Central memory CD8-positive, alpha-beta T cell (primary cell): ENCODE measurements at places on chromosomes 1 and 21.

- DNase-seq: no peak
Observed at GRCh38 chr1:1025730-1026129, 5.8 kb downstream of the AGRN start.

- DNase-seq: no peak
Observed at GRCh38 chr1:54643736-54644135, 2.1 kb downstream of the MROH7 start.

- DNase-seq: no peak
Observed at GRCh38 chr1:115910231-115910630, 66.1 kb upstream of the SLC22A15 start.

DNA sequence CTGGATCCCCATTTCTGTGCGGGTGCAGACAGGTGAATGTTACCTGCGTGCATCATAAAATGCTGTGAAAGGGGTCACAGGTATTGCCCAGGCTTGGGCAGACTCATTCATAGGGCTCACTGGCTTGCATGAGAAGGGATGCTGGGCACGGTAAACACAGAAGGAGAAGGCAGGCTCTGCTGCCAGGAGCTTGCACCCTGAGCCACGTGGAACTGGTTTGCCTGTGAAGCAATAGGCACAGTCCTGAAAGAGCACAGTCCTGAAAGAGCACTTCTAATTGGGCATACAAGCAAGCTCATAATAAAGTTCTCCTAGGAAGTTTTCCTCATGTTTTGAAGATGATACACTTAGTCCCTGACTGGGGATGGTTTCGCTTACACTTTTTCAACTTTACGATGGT lies 40.9 kb downstream of the GALNT2 start:
- no peak for DNase-seq

- no peak for DNase-seq
Observed at GRCh38 chr1:233704170-233704897, 90.4 kb downstream of the KCNK1 start.

DNA sequence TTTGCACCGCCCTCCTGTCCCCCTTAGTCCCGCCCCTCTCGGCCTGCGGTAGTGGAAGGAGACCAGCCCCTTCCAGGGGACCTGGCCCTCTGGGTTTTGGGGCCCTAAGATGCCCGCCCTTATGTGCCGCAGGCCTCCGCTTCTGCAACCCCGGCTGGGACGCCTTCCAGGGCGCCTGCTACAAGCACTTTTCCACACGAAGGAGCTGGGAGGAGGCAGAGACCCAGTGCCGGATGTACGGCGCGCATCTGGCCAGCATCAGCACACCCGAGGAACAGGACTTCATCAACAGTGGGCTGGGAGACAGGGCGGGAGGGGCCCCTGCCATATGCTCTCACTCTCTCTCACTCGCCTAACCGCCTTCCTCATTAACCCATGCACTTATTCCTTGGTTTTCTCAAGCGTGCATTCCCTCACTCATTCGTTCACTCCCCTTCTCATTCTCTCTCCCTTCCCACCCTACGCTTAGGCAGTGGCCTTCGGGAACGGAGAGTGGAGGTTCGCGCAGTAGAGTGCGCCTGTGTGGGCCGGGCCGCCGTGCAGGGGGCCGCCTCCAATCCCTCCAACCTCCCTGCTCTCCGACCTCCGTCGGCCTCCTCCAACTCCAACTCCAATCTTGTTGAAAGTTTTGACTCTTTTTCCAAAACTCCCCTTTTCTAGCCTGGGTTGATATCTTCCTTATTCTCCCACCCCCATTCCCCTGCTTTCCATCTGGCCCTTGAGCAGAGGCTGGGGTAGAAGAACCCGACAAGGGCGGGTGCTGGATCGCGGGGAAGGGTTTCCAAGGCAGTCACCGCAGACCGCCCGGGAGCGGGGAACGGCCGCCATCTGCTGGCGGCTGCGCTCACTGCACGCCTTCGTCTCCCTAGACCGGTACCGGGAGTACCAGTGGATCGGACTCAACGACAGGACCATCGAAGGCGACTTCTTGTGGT lies 15.2 kb downstream of the BCAN start:
- peak; percentile 44 for DNase-seq
